ENCODE measurements at places on chromosomes 2 and 18. TPM values are rescaled to one million over a fixed set of nuclear protein-coding genes. Genes with fewer than 3 reads are reported as not detected.

Gene KCTD1
- 42.0 TPM for total RNA-seq

Gene HAAO
- total RNA-seq, result 5.9 TPM

Gene MLPH
- total RNA-seq, result 108 TPM

Gene CROCC2
- total RNA-seq, result 1.2 TPM

Gene HOXD3
- total RNA-seq, result 11.7 TPM

Gene EML6
- total RNA-seq, result 18.0 TPM

Gene TMEM247
- total RNA-seq, result not detected

Gene MTIF2
- 31.9 TPM for total RNA-seq

- DNase-seq, result no peak
Observed at GRCh38 chr18:35424356-35424755, 47.2 kb upstream of the ZNF396 start.

GRCh38 chr2:238754259-238754658, 93.6 kb upstream of the TWIST2 start:
- no peak for DNase-seq

DNA sequence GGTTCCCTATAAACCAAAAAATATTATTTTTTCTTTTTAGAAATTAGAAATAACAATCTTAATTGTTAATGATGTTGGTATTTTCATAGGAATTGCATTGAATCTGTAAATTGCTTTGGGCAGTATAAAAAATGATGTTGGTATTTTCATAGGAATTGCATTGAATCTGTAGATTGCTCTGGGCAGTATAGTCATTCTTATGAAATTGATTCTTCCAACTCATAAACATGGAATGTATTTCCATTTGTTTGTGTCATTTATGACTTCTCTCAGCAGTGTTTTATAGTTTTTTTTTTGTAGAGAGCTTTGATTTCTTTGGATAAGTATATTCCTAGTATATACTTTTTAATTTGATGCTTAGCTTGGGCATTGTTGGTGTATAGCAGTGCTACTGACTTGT, 82.0 kb upstream of the NT5C1B start:
- DNase-seq, result no peak

DNA sequence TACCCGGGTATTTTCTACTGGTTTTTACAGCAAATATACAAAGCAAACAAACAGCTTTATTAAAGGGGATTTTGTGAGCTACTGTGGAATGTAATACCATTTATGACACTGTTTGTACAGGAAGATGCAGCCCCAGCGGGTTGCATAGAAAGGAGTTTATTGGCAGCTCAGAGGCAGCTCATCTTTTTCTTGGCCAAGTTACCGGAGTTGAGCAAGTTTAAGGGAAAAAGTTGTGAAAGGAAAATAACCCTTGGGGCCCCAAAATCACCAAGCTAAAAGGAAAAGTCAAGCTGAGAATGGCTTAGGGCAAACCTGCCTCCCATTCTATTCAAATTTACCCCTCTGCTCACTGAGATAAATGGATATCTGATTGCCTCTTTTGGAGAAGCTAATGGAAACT, 60.8 kb downstream of the MOB4 start:
- peak; percentile 68 for DNase-seq

DNA sequence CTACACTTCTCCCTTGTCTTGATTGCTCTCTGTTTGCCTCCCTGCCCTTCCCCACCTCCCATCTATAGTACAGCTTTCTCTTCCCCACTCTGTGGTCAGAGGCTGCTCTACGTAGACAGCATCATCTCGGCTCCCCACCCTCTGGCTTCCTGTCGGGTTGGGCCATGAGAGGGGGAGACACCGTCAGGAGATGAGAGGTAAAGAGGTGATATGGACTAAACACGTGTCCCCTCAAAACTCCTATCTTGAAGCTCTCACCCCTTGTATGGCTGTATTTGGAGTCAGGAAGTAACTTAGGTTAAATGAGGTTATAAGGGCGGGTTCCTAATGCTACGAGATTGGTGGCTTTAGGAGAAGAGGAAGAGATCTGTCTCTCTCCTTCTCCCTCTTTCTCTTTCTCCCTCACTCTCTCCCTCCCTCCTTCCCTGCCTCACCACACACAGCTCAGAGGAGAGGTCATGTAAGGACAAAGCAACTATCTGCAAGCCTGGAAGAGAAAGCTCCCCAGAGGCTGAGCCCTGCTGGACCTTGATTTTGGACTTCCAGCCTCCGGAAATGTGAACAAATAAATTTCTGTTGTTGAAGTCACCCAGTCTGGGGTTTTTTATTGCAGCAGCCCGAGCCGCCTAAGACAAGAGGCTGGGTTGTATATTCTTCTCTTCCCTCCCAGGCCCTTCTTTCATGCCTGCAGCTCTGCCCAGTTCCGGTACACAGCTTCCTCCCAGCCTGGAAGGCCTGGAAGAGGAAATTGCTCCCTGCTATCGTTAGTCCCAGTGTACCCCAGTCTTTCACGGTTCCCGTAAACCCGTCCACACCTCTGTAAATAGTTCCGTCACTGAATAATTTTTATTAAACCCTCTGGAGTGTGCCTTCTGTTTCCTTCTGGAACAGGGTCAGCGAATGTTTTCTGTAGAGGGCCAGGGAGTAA, 138.0 kb downstream of the AKAIN1 start:
- no peak for DNase-seq

DNA sequence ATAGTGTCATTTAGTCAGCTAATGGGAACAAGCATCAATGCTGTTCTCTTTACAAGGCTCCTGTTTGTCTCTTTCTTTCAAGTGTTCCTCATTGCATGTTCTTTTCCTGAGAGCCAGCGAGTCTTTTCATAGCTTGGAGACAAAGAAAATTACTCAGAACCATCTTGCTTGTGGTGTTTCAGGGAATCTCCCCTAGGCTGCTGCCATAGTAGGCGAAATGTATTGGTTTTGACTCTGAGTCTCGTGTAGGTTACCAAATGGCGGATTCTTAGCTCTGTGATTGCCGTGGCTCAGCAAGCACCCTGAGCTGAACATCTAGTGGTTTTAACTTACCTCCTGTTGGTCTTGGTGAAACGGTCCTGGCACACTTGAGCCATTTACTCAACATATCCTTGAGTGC, 68.7 kb downstream of the RHBDD1 start:
- DNase-seq, result no peak

GRCh38 chr2:134406736-134407135, 152.9 kb downstream of the MGAT5 start:
- no peak for DNase-seq

- no peak for DNase-seq
Observed at GRCh38 chr18:47246027-47246971, 5.2 kb downstream of the SKOR2 start.

GRCh38 chr2:150663143-150663542, 175.7 kb upstream of the RND3 start:
- DNase-seq, result no peak

GRCh38 chr2:70089983-70090525, 2.8 kb downstream of the PCBP1 start:
- DNase-seq, result no peak

- DNase-seq, result no peak
Observed at GRCh38 chr2:127324635-127325034, 30.7 kb upstream of the ERCC3 start.

DNA sequence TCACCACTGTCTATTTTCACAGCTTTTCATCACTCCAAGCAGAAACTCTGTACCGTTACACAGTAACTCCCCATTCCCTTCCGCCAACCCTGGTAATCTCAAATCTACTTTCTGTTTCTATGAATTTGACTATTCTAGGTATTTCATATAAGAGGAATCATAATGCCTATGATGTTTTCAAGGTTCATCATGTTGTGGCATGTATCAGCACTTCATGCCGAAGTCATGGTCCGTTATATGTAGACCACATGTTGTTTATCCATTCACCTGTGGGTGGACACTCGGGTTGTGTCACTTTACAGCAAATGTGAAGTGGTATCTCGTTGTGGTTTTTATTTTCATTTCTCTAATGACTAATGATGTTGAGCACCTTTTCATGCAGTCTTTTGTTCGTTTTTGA, 21.6 kb downstream of the CPSF3 start:
- DNase-seq, result no peak

DNA sequence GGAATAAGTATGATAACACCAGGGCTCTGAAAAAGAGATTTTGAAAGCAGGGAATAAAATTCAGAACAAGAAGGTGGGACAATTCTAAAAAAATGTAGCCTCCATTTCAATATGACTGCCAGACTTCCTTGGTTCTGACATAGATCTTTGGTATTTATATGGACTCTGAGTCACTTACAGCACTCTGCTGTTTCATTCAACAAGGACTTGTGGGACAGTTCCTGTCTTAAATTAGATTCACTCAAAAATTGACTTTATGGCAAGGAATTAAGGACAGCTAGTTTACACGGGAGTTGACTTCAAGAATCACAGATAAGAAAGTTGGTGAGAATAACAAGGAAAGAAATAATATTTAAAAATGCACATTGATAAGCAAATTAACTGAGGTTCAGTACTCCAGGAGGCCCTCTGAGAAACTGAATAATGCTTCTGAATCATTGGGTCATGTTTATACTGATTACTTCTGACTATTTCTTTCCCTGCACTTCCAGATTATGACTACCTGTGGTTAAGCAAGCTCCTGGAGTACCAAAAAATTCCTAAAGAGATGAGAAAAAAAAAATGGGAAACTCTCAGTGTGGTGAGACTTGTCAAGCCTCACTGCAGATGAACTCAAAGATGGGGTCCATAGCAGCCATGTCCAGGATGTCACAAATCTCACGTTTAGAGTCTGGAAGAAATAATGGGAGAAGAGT, 828.3 kb upstream of the PIK3C3 start:
- DNase-seq, result no peak

DNA sequence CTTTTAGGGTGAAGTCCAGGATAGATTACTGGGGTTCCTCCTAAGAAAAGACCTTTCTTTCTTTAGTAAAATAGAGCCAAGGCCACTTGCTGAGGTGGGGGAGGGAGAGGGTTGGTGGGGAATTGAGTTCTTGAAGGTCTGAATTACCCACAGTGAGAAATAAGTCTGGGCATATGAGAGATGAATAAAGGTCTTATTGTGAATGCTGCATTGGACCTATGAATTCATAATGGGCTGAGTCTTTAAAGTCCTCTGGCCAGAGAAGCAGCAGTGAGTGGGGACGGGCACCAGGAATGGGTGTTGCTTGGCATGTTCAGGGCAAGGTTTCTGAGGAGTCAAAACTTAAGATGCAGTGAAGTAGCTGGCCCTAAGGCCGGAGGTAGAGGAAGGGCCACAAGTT, 10.5 kb downstream of the MAPRE3 start:
- DNase-seq, result no peak

DNA sequence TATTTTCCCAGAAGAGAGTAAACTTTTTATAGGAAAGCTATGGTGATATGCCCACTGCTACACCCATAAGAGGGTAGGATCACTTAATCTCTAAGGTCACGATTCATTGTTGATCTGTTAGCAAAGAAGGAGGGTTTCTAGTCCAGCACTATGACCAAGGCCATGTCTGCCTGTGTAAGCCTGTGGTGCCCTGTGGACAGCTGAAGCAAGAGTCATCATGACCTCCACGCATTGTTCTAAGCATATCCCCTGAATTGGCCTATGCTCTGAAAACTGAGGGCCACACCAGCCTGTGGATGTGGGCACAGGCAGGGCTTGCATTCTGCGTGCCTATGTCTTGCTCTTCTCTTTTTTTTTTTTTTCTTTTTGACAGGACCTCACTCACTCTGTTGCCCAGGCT, 89.8 kb upstream of the SMIM21 start:
- DNase-seq, result no peak

DNA sequence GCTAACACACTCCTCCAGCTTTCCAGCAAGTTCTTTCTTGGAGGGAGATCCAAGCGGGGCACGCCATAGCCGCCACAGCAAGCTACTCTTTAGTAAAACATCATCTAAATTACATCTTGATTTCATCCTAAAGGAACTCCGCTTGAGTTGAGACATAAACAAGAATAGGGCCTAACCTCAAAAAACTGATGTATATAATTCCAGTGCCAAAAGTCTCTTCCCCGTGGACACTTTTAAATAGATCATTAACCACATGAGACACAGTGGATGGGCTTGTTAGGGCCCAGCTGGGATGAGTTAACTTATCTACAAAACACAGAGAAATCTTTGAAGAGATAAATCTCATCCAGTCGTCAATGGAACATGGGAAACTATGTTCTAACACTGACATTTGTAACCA, 20.8 kb upstream of the MLPH start:
- DNase-seq, result no peak

- no peak for DNase-seq
Observed at GRCh38 chr2:203853722-203854121, 13.8 kb upstream of the CTLA4 start.

DNA sequence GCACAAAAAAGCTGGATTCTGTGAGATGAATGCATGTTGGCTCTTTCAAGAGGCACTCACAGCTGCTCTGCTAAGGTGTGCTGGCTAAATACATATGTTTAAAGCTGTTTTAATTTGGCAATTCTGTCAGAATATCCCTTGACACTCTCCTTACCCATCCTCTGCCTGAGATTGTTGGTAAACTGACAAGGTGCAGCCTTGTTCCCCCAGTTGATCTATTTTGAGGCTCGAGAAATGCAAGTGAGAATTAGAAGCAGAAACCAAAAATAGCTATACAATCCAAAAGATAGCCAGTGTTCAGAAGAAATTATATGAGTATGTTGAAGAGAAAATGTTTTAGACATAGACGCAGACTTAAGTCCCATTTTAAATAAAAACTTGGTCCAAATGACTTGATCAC, 971.7 kb upstream of the GYPC start:
- DNase-seq, result no peak

DNA sequence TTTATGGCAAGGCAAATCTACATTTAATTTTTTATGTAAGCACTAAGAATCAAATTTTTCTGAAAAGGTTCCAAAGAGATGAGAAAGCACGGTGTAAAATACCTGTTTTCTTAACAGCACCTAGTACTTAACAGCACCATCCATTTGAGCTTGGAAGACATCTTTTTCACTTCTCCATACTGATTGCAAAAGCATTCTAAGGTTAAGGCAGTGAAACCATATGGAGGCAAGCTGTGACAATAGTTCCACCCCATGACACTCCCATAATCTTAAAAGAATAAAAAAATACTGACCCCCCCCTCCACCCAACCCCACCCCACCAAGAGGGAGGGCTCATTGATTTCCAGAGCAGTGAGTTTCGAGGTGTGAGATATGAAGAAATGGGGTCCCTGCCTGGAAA, 60.6 kb downstream of the ZCCHC2 start:
- DNase-seq, result no peak

GRCh38 chr18:14921031-14921430, 173.1 kb downstream of the ANKRD30B start:
- no peak for DNase-seq

- no peak for DNase-seq
Observed at GRCh38 chr18:78739115-78739514, 240.5 kb upstream of the SALL3 start.

- no peak for DNase-seq
Observed at GRCh38 chr18:63539904-63540510, 2.2 kb upstream of the SERPINB12 start.

DNA sequence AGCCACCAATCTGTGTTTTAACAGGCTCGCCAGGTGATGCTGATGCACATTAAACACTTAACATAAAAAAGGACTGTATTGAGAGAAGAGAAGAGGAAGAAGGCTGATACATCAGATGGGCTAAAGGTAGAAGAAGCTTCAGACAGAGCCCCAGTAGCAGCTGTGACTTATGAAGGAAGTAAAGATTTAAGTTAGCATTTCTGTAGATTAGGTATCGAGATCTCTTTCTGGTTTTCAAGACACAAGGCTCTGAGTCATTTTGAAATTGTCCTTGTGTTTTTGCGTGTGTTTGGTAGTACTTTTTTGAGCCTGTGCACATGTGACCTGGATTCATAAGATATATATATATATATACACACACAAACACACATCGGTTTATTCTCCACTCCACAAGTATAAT, 40.6 kb upstream of the GCFC2 start:
- DNase-seq, result no peak

Measured in tibial nerve (tissue), 4 donors.